ENCODE measurements at places on chromosomes 7 and 10.
A peak's percentile ranks its signal among the peaks of the same experiment; 100 is the strongest.

GRCh38 chr7:99380823-99381663 lies 6.5 kb downstream of the ARPC1B start:
- no peak for DNase-seq

GRCh38 chr10:100083623-100084022 lies 2.0 kb upstream of the CPN1 start:
- DNase-seq: no peak

GRCh38 chr7:24576171-24577025 lies 3.1 kb downstream of the PALS2 start:
- peak; percentile 40 for DNase-seq

DNA sequence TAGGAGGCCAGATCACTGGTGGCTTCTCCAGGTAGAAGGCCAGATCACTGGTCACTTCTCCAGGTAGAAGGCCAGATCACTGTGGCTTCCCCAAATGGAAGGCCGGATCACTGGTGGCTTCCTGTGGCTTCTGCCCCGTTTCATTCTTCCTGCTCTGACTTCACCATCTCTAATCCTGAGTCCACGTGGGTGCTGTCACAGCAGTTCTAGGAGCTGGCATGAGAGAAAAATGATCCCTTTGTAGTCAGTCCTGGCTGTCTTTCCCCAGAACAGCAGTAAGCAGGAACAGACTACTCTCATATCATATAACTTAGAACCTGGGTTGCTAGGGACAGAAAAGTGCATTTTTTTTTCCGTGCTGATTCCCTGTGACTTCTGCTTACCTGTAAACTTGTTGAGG lies 90.9 kb downstream of the ACTR3B start:
- DNase-seq: no peak

- DNase-seq: no peak
These were observed 2.1 kb upstream of the SORCS3 start for GRCh38 chr10:104638861-104639589.

DNA sequence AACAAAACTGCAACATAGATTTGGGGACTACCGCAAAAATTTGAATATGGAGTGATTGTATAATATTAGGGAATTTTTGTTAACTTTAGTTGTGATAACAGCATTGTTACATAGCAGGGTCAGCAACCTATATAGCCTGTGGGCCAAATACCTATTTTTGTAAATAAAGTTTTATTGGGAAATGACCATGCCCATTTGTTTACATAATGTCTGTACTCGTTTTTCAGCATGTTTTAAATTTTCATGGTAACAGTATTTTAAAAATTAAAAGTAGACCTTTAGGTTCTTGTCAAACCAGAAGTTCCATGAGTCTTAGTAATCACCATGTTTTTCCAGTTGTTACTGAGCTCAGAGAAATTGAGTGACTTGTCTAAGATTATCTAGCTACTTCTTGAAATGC lies 4.7 kb downstream of the BCAP29 start:
- no peak for DNase-seq

DNA sequence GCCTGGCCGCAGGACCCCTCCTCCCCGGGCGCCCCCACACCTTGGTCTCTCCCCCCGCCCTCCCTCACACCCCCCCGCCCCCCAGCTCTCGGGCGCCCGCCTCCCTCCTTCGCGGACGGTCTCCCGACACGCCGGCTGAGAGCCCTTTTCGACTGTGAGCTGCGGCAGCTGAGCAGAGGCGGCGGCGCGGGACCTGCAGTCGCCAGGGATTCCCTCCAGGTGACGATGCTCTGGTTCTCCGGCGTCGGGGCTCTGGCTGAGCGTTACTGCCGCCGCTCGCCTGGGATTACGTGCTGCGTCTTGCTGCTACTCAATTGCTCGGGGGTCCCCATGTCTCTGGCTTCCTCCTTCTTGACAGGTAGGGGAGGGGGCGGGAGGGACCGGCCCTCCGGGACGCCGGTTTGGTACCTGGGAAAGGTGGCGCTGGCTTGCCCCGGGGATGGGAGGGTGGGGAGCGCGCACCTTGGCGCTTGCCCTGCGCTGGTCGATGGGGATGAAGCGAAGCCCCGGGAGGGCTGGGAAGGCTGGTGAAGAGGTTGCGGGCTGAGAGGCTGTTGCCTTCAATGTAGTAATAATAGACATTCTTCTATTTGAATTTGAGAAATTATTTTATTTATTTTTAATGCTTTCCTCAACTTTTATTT lies at the start of gene BMPER:
TSS of gene BMPER (plus strand) at position 151 of the 644 bp plus-strand sequence. CDS start at position 226, 75 bp downstream.
- DNase-seq: no peak

DNA sequence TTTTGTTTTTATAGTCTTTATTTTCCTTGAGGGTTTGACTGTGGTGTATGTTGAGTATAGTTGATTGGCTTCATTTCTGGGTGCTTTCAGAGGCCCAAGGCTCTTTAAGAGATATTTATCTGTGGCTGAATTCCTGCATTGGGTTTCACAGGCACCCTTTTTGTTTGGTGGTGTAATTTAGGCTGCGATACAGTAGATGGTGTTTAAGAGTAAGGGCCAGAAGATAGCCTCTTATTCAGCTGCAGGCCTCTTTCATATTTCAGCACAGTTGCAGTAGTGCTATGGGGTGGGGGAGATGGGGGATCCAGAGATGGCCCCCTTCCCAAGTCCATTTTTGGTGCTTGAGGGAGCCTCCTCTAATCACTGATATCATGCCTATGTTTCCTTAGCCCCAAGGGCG lies 69.7 kb downstream of the MGAM2 start:
- DNase-seq: no peak

- DNase-seq: no peak
These were observed 37.7 kb upstream of the MINDY3 start for GRCh38 chr10:15898046-15898445.

DNA sequence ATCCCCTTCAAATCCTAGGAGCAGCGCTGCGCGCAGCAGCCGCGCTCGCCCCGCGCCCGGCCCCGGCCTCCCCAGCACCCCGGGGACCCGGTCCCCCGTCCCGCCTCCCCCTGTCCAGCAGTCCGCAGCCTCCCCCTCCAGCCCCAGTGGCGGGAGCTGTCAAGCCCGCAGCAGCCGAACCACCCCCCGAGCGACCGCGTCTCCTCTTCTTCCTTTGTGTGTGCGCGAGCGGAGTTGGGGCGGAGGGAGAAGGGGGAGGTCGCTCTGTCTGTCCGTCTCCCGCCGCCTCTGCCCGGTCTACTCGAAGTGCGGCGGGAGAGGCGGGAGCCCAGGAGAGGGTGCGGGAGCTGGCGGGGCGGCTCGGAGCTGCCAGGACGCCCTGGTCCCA lies 375 bp upstream of the CHN2 start:
- DNase-seq: no peak

DNA sequence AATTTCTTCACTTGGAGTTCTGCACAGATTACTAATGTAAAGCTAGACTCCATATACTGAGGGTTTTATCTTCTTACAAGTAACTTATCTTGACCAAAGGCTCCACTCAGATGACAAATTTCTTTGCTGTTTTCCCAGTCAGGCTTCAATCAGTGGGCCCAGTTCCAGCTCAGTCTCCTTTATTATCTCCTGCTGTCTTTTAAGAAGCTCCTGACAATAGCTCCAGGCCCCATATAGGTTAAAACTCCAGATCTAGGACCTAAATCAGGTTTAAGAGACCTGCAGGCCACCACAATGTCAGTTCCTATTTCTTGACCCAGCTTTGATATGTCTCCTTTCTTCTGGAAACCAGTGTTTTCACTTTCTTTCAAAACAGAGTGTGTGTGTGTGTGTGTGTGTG lies 165.2 kb downstream of the RELN start:
- no peak for DNase-seq

DNA sequence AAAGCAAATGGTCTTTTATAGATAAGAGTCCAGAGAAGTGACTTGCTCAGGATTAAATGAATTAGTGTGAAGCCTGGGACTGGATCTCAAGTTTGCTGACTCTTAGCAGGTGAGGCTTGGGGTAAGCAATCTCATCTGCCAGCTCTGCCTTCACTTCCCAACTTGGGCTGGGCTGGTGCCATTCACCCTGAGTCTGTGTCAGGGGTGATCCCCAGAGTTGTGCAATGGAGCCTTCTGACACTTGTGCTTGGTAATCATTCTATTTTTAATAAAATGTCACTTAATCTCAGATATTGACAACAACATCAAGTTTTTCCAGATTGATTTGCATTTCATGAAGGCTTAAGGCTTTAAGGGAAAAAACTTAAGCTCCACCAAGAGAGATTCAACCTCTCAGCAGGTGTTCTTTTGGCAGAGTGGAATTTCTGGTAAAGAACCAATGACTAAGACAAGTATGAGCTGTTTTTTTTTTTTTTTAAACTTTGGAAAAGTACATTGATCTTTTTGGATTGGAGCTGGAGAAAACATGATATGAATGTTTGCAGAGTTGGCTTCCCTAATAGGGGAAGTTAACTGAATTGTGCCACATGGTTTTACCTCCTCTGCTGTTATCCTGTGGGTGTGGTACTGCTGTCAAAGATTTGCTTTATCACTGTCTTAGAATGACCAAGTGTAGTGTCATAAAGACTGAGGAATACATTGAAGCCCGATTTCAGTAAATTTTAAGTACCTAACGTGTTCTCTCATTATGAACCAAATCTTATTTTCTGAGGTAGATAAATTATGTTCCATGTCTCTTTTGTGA lies 48.6 kb upstream of the GPR37 start:
- no peak for DNase-seq

- no peak for DNase-seq
These were observed 34.8 kb upstream of the SH2D4B start for GRCh38 chr10:80502621-80503583.

- no peak for DNase-seq
These were observed 130.0 kb upstream of the BTBD16 start for GRCh38 chr10:122140941-122141623.

DNA sequence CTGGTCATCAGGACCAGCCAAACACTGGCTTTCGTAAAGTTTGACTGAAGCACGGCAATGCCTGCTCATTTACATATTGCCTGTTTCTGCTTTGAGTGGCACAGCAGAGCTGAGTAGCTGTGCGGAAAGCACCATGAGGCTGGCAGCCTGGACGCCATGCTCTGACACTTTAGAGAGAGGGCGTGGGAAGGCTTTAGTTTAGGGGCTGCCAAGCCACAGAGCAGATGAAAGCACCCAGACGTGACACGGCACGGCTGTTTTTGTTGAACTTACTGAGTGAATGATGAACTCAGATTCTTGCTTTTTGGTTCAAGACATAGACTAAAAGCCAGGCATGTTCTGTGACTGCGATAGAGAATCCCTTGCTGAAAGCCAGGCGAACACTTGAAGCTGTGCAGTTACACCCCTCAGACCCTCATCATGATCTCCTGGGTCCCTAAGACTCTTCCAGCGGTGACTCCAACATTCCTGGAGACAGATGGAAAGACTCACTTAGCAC lies 182.1 kb downstream of the ZMYND11 start:
- DNase-seq: no peak

DNA sequence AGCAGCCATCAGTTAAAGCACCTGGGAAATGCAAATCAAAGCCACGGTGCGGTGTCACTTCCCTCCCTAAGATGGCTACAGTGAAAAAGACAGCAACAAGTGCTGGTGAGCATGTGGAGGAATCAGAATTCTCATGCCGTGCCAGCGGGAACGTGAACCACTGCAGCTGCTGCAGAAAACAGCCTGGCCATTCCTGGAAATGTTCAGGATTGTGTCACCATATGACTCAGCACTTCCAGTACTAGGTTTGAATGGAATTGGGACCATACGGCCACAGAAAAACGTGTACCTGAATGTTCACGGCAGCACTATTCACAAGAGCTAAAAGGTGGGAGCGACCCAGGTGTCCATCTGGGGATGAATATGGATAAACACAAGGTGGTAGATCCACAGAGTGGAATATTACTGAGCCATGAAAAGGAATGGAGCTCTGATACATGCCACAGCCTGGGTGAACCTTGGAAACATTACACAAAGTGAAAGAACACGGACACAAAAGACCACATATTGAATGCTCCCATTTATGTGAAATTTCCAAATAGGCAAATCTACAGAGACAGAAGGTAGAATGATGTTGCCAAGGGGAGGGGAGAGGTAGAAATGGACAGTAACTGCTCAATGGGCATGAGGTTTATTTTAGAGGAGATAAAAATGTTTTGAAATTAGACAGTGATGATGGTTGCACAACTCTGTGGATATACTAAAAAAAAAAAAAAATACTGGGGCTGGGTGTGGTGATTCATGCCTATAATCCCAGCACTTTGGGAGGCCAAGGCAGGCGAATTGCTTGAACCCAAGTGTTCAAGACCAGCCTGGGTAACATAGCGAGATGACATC lies 61.6 kb downstream of the MICALL2 start:
- no peak for DNase-seq

DNA sequence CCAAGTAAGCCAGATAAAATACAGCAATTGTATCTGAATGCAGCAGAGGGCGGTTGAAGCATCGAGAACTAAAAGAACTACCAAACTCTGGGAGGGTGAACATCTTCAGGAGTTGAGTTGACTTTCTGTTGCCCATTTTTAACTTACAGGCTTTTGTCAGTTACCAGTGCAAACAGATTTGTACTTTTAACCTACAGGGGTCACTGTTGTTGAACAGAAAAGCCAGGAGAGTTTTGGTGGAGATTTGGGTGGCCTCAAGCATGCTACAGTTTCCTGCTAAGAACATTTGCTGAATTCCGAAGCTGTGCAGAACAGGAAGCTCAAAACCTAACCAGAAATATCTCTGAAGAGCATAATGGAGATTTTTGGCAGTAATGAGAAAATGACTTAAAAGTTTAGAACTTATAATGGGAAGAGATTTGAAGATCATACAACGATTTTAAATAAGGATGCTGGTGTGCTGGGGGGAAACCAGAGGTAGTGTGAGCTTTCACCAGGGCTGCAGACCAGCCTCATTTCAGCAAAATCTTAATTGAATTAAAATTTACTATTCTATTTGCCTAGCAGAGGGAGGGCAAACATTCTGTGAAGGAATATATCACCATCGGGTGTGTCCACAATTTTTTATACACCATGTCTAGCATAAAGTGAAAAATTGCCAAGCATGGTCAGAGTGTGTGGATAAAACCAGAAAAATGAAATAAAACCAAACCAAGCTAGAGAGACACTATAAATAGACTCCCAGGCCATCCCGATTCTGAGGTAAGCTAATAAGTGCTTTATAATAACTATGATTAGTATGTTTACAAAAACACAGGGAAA lies 208.6 kb upstream of the CCDC6 start:
- DNase-seq: peak; percentile 5

DNA sequence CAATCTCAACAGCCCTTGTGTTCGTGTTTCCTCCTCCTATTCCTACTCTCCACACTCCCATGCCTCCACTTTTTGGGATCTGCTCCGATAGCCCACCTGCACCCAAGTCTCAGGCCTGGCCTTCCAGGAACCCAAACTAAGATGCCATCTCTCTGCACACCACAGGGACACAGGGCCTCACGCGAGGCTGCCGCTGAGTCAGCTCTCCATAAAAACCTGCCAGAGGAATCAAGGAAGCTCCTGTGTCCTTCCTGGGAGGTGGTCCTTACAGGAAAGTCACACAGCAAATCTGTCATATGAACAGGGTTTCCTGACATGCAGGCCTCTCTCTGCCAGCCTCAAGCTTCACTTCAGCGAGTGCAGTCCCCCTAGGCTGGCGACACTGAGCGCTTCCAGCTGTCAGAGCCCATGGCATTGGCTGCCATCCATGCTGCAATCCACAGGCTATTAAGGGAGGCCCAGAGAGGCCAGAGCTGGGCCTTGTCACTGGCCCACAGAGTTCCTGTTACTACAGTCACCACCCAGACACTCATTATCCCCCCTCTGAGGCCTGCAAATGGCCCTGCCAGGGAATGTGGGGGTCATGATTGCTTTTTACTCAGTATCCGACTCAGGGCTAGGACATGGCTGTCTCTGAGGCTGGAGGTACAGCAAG lies 151.4 kb downstream of the OAT start:
- no peak for DNase-seq

GRCh38 chr10:3652886-3653285 lies 132.1 kb downstream of the KLF6 start:
- DNase-seq: no peak

GRCh38 chr10:63521416-63522276 lies 445 bp downstream of the REEP3 start:
- DNase-seq: no peak
